ENCODE measurements at places on chromosomes 6 and 20.

DNA sequence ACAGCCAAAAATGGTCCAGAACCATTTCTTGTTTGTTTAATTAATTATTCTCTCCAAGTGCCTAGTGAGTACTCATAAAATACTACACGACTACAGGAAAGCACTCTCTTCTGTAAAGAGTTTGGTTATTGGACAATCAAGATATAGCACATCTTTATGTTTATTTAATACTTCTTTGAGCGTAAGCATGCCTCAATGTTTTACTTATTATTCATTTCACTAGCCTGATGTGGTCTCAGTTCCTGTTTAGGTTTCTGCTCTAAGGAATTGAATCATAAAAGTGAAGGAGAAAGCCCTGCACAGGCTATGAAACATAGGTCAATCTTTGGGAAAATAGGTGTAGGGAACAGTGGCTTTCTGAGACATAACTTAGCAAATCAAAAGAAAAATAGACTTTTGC is 45.9 kb upstream of the AIG1 start:
- no peak for DNase-seq

- DNase-seq, result no peak
These were observed 43.7 kb downstream of the FRK start for GRCh38 chr6:116016846-116017545.

DNA sequence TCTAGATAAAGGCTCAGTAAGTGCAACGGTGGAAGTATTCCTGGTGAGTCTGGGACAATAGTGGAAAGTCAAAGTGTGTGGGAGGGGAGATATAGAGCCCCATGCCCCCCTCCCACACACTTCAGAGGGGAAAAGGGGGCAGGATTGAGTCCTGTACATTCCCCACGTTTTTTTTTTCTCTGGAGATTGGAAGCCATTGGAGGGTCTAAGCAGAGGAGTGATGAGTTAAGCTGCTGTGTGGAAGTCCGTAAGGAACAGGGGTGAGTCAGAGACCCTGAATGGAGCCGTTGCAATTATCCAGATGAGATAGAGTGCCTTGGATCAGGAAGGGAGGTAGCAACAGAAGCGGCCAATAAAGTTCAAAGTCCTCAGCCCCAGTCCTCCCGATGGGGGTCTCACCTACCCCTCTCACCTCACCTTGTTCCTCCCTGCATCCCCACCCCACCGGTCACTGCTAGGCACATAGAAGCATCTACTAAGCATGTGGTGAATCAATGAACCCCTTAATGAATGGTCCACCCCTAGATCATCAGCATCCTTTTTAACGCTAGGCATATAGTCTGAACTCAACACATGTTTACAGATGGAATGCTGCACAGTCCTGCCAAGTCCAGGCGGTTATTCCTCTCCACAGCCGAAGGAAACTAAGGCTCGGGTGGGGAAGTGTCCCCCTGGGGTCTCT is 662 bp upstream of the SLC9A8 start:
- DNase-seq, result no peak

GRCh38 chr6:135215160-135215559 is 34.1 kb downstream of the MYB start:
- no peak for DNase-seq

DNA sequence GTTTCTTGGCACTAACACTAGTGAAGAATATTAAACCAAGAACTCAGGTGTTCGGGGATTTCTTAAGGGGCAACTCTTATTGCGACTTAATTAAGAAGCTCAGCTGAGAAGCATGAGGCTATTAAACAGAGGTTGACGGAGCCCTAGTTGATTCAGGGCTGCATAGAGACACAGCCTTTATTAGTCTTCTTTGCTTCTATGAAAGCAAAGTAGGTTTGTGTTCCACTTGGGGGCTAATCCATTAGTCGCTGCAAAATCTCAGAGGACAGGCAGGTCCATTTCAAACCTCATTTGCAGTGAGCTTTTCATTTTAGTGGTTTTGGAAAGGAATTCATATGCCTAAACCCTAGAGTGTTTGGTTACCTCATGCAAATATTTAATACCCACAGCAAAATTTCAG is 506.6 kb upstream of the SULF2 start:
- no peak for DNase-seq

DNA sequence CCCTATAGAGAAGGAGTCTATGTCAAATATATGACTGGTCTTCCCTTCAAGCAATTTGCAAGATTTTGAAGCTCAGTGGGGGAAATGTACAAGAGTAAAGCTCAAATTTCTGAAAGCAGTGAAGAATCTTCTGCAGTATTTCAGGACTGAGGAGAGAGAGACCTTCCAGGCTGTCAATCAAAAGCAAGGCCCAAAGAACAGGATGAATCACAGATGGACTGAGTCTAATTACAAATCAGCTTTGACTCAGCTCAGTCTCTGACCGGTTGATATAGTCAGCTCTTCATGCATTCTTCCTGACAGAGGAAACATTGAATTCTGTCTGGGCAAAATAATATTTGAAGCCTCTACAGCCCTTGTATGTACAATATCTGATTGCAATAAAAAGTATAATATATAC is 7.7 kb upstream of the HTR1B start:
- DNase-seq, result no peak

Data from right atrium auricular region (tissue), 2 donors.